ENCODE measurements at places on chromosomes 12 and 14.
A peak's percentile ranks its signal among the peaks of the same experiment; 100 is the strongest.

DNA sequence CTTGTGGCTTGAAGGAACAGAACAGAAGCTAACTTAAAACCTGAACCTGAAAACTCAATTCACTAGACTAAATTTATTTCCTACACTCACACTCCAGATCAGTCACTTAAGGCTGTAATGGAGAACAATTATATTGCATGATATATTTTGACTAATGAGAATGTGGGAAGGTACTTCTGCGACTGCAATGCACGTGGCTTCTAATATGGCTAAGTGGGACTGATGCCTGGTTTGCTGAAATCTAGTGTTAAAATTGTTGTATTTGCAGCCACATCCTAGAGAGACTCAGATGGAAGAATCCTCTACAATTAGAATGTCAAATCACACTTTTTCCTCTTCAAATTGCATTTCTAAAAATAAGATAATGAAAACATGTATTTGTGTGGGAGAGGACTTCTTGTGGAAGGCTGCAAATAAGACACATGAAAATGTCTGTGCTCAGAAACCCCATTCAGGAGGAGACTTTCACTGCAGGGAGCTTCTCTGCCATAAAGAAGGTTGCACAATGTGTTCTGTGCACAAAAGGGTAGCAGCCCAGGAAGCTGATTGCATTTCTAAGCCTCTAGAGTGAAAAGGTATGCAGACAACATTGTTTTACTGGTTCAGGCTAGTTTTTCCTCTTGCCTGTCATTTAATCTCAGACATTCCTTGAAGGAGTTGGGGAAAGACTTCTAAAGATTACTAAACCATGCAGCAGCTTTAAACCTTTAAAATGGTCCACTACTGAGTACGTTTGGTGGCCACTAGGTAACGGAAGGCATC lies 224.3 kb downstream of the NEDD1 start:
- no peak for DNase-seq

- no peak for DNase-seq
Measured at GRCh38 chr12:62301080-62301798, 41.0 kb downstream of the USP15 start.

DNA sequence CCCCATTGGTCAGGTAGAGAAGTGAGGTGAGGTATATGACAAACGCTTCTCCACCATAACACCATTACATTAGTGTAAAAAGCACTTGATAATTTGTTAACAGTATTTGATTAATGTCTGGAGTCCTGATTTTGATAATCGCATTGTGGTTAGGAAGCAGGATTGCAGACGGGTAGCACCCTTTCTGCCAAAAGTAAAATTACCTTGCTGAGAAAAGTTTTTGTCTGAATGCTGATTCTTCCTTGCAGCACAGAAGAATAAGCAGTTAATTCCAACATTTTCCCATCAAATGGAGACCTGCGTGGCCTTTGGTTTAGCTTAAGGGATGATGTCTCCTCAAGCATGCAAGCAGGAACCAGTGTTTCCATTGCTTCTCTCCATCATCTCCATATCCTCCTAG lies 1090.2 kb upstream of the TMEM132C start:
- no peak for DNase-seq

GRCh38 chr14:61444215-61444768 lies 122.9 kb downstream of the PRKCH start:
- DNase-seq, result no peak

DNA sequence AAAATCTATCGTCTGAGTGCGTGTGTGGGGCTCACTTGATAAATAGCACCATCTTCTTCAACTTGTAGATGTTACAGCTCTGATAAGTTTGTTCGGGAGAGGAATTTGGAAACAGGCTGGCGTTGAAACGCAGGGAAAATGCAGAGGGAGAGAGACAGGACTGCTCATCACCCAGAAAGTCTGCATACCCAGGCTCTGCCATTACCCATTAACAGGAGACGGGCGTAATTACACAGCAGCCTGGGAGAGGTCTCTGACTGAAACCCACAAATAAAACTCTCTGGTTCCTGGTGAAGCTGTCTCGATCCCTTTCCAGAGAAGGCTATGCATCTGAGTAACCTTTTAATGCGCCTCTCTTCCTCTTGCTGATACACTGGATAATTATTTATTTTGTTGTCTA lies 547.3 kb downstream of the BCL11B start:
- no peak for DNase-seq

- DNase-seq, result no peak
Measured at GRCh38 chr12:38903596-38903995, 1.8 kb downstream of the CPNE8 start.

GRCh38 chr12:10392394-10392930 lies 2.6 kb upstream of the KLRK1 start:
- DNase-seq, result no peak

GRCh38 chr14:76920331-76921087 lies 94.3 kb downstream of the LRRC74A start:
- no peak for DNase-seq

DNA sequence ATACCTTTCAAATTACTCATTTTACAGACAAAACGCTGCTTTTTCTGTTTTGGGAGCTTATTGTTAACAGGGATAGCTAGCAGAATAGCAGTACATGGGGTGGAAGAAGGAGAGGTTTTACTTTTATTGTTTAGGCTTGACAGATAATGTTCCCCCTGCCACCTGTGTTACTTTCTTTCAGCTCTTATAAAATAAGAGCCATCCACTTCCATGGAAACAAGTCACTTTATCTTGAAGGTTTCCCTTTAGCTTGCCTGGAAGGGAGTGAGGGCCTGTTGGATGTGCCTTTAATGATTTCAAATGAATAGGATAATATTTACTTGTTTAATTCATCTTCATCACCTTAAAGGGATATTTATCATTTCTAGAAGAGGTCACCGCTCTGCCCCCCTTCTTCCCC lies 23.3 kb downstream of the GPATCH2L start:
- DNase-seq, result no peak

- no peak for DNase-seq
Measured at GRCh38 chr12:67964456-67964855, 24.8 kb upstream of the IFNG-AS1 start.

- DNase-seq, result no peak
Measured at GRCh38 chr14:36281309-36281708, 39.1 kb downstream of the MBIP start.

DNA sequence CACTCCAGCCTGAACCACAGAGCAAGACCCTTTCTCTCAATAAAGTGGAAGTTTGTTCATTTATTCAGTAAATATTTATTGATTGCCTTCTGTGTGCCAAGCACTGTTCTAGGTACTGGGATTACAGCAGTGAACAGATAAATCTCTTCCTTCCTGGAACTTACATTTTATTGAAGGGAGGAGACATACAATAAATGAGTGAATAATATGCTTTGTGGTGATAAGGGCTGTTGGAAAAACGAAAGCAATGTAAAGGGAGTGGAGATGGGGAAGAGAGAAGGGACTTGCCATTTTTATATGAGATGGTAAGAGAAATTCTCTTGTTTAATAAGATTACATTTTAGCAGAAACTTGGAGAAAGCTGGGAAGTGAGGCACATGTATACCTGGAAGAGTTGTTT lies 1.6 kb downstream of the GSKIP start:
- no peak for DNase-seq

DNA sequence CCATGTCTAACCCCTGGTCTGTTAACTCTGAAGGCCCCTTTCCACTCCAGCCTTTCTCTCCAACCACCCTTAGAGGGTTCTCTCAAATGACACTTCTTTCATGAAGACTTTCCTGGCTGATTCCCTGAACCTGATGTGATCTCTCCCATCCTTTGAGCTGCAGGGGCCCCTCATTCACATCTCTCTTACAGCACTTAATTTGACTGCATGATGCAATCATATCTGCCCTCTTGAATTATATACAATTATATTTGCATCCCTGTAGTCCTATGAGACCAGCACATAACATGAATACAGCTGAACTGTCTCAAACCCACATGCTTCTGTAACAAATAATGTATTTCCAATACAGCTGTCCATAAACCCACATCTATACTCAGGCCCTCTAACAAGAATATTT lies 56.4 kb downstream of the PPP2R5E start:
- no peak for DNase-seq

DNA sequence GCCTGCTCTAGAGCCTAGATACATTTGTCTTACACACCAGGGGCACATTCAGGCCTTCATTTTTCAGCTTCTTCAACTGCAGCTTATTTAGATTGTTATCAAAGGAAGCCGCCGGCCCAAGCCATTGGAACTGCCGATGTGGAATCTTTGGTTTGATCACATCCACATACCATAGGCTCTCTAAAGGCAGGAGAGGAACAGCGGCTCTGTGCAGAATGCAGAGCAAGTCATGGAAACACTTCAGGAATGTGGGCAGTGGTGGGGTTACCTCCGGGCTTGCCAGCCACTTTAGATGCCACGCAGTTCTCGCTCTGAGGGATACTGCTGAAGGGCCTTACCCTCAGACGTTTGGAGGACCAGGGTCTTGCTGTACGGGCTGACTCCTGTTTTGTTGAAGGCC lies 53.4 kb upstream of the PYGL start:
- no peak for DNase-seq

DNA sequence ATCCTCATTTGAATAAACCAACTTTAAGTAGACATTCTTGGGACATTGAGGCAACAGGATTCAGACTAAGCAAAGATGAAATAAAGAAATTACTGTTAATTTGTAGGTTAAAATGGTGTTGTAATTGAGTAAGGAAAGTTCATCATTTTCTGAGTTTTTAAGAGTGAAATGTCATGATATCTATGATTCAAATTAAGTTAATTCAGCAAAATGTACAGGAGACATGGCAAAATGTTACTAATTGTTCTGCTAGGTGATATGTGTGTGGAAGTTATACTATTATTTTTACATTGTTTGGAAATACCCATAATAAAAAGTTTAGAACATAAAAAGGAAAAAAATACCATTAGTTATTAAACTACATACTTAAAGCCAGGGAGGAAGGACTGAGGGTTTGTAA lies 55.0 kb upstream of the EGLN3 start:
- no peak for DNase-seq

GRCh38 chr12:109389146-109389545 lies 41.4 kb downstream of the MYO1H start:
- DNase-seq, result peak; percentile 20

DNA sequence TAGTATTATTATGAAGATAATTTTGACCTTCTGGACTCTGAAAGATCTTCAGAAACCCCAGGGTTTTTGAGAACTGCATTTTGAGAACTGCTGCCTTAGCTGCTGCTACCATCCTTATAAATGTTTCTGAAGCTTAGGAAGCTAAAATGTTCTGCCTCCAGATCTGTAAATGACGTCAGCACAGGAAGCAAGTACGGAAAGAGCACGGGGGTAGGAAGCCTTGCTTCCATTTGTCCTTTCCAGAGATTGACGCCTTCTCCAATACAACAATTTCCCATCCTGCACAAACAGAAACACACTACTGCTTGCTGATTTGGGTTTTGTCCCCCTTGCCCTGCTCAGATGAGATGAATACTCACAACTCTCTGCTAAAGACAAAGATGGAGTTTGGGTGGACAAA lies 17.9 kb downstream of the RAD52 start:
- no peak for DNase-seq

GRCh38 chr12:64814432-64814831 lies 10.0 kb upstream of the TBC1D30 start:
- DNase-seq, result no peak

DNA sequence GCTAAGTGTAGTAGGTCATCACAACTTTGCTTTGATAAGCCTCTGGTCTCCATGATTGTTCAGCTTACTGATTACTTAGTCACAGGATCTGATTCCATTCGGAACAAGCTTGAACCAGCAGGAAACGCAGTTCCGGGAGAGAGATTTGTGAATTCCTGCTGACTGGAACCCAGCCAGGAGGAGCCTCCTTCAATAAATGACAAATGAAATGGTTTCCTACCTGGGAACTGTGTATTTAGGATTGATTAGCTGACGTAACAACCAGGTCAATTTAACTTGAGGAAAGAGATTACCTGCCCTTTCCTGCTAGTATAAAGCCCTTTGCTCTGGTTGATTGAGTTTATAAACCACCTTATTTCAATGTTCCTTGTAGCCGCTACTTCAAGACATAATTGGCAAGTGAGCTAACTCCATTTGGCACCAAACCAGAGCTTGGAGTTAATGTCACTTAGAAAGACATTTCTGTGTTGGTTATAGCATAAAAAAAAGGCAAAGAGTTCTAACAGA lies 35.1 kb upstream of the KCNH3 start:
- DNase-seq, result no peak

- DNase-seq, result no peak
Measured at GRCh38 chr12:108634341-108634751, 652 bp upstream of the SELPLG start.

- DNase-seq, result no peak
Measured at GRCh38 chr14:101398011-101398410, 163.3 kb upstream of the DIO3 start.

DNA sequence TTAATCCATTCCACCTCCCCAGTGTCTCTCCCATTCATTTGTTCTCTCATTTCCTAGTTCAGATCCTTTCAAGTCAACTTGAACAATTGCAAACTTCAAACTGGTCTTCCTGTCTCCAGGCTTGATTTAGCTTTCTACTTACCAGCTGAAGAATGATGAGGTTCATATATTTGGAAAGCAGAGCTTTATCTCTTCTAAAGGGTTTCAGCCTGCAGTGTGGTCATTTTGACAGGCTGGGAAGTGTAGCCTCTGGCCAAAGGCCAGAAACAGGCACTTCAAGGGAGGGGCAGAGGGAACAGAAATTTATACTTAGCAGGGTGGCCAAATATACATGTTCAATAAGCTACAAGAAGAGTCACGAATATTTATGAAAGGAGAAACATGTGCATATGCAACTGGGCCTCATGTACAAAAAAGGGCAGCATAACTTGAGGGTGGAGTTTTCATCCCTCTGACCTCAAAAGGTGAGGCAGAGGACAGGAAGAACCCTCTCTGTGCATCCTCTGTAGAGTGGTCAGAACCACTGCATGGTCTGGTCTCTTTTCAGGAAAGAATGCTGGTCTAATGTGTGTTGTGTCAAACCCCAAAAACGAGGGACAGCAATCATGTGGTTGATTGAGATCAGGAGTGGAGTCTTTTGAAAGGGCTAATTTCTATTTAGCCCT lies 34.0 kb upstream of the HECTD1 start:
- DNase-seq, result no peak

DNA sequence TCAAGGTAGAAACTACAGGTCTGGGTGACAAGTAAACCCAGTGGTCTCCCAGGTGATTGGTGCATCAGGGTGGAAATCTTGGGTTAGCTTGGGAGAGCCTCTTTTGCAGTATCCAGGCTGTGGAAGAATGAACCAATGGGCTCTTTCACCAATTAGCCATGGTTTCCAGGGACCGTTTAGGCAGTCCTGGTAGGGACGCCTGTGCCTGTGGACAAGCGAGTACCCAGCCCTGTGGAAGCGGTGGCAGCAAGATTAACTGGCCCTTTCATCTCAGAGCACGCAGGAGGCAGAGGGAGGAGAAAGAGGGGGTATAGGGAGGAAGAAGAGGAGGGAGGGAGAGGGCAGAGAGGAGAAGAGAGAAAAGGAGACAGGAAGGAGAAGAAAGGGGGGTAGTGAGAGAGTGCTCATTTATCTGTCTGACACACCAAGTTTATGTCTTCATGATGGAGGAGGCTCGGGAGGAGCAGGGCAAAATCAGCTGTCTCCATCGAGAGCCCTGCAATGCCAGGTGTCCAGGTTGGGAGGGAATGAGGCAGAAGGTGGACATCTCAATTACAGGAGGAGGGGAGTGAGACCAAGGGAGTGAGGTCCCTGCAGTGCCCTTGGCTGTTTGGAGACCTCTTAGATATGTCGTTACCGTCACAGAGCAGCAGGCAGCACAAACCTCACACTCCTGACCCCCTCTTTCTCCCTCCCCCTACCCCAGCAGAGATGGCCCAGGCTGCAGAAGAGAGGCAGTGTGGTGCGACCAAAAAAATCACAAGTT lies 4.6 kb upstream of the ZDHHC22 start:
- no peak for DNase-seq

- DNase-seq, result no peak
Measured at GRCh38 chr14:104803912-104804410, 3.1 kb downstream of the ZBTB42 start.

- DNase-seq, result no peak
Measured at GRCh38 chr12:75864161-75864560, 167.4 kb downstream of the PHLDA1 start.
